ENCODE measurements at places on chromosomes 6 and 20.

DNA sequence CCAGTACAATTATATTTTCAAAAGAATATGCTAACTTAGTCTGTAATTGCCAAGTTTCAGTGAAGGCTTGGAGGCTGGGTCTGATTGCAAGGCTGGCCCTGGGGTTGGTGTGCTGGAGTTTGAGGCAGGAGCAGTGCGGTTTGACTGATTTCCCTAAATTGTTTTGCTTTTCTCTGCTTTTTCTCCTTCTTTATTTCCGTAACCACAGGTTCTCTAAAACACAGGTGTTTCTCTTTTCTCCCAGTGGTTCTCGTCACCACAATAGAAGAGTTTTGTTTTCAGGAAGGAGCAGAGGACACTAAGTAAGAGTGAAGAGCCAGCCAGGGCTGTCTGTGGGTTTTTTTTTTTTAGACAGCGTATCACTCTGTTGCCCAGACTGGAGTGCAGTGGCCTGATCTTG lies 8.2 kb upstream of the SNX9 start:
- no peak for DNase-seq

DNA sequence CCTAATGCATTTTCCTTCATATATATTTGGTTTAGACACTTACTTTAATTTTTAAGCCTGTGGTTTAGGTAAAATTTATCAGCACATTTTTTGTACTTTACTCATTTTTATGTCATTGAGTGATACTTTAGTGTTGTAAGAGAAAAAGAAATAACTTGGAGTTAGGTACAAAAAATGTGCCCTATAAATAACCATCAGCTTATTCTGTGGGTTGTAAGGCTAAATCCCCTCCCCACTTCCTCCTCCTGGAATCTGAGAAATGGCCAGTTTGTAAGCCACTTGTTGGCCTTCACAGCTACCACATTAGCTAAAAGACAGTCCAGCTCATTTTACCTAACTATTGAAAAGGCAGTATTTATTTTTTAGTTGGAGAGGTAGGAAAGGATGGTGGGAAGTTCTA lies 576.3 kb downstream of the PKHD1 start:
- no peak for DNase-seq

DNA sequence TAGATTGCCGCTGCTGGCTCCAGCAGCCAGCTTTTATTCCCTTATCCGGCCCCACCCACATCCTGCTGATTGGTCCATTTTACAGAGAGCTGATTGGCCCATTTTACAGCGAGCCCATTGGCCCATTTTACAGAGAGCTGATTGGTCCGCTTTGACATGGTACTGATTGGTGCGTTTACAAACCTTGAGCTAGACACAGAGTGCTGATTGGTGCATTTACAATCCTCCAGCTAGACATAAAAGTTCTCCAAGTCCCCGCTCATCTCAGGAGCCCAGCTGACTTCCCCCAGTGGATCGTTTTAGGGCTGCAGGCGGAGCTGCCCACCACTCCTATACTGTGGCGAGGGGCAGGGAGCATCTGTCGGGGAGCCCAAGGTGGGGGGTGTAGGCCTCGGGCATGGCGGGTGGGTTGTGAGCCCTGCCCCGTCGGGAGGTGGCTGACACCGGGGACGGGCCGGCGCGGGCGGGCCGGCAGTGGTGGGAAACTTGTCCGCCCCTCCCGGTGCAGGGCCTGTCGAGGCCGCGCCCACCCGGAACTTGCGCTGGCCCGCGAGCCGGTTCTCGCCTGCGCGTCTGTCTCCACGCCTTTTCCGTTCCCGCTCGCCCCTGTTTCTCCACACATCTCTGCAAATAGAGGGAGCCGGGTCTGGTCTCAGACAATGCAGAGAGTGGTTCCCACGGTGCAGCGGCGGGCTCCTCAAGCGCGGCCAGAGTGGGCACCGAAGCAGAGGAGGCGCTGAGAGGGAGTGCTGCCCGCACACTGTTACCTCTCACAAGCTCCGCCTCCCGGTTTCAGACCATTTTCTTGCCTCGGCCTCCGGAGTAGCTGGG lies 86.1 kb upstream of the STMND1 start:
- no peak for DNase-seq

- no peak for DNase-seq
These were observed 59.6 kb upstream of the EDN1 start for GRCh38 chr6:12230523-12230922.

- DNase-seq: no peak
These were observed 87.9 kb upstream of the CNKSR3 start for GRCh38 chr6:154598399-154598798.

- no peak for DNase-seq
These were observed 606.5 kb downstream of the HACE1 start for GRCh38 chr6:104253236-104253635.

DNA sequence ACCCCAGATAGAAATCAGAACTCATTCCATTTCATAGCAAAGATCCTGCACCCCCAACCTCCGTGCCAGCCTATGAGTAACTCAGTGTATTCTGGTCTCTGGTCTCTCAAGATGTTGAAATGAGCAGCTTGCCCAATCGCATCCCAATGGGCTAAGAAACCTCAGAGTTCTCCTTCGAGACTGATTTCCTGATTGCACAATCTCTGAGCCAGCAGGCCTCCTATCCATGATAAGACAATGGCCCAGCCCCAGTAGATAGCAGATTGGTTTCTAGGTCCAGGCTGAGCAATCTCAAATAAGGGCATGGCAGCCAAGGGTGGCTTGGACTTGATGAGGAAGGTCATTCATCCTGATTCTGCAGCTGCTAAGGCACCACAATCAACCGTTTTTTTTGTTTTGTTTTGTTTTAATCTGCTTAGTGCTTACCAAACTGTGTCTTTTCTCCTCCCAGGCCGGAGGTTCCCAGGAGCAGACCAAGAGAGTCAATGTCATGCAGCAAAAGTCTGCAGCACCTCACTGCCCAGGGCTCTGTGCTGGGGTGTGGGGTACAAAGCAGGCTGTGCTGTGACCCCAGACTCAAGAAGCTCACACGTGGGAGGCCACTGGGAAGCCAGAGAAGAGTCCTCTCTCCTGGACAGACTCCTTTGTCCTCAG lies 125.1 kb upstream of the NXT1 start:
- peak; percentile 19 for DNase-seq

DNA sequence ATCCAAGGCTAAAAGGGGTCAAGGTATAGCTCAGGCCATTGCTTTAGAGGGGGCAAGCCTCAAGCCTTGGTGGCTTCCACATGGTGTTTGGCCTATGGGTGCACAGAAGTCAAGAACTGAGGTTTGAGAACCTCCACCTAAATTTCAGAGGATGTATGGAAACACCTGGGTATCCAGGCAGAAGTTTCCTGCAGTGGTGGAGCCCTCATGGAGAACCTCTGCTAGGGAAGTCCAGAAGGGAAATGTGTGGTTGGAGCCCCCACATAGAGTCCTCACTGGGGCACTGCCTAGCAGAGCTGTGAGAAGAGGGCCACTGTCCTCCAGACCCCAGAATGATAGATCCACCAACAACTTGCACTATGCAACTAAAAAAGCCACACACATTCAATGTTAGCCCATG lies 678.7 kb upstream of the ADGRB3 start:
- DNase-seq: no peak

GRCh38 chr6:13920552-13920951 lies 4.2 kb upstream of the RNF182 start:
- DNase-seq: no peak
